HFFc6 (cell line): ENCODE measurements at places on chromosomes 16 and 17. TPM values are rescaled to one million over a fixed set of nuclear protein-coding genes. Genes with fewer than 3 reads are reported as not detected.

The MRPL10 gene
- total RNA-seq = 46.2 to 48.8 TPM (median 48.0 TPM) in 3 replicates

The KCNAB3 gene
- 1.4 to 2.5 TPM (median 2.2 TPM) in 3 replicates for total RNA-seq

The KRT17 gene
- 1.0 to 3.7 TPM (median 2.4 TPM) in 3 replicates for total RNA-seq

The IGSF6 gene
- total RNA-seq = not detected in 3 replicates

The TBX2 gene
- total RNA-seq = 42.3 to 70.5 TPM (median 46.0 TPM) in 3 replicates

The PARD6A gene
- total RNA-seq = 0.66 to 1.1 TPM (median 0.71 TPM) in 3 replicates

The ANKRD40 gene
- total RNA-seq = 44.0 to 49.5 TPM (median 48.1 TPM) in 3 replicates

DNA sequence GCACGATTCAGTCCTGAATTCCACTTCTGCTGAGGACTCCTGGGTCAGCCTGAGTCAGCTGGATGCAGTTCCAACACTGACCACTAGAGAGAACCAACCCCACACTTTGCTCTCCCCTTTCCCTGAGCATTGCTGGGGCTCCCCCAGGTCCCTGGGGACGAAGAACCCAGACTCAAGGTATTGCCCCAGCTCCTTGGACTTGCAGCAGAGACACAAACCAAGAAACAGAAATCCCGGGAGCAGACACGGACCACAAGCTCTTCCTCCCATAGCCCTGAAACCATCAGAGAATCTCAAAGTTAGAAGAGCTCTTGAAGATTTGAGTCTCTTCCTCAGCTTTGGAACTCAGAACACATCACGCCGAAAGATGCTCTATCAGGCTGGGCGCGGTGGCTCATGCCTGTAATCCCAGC lies 678 bp upstream of the GH1 start:
- H3K36me3 ChIP-seq = no peaks in the 10 kb centered on the region
- no peak overlapping the region for H3K27ac ChIP-seq
- H3K27me3 ChIP-seq = peaks cover 31% of the 10 kb centered on the region
- DNase-seq = peak; percentile 28
- H3K4me1 ChIP-seq = no peaks in the 10 kb centered on the region
- H3K4me3 ChIP-seq = no peak overlapping the region

GRCh38 chr17:27995554-27995953 lies 46.9 kb upstream of the NLK start:
- H3K27ac ChIP-seq = no peak overlapping the region
- DNase-seq = no peak
- H3K4me3 ChIP-seq = no peak overlapping the region
- H3K36me3 ChIP-seq = no peaks in the 10 kb centered on the region

GRCh38 chr17:56939869-56940484 lies 20.9 kb downstream of the COIL start:
- no peaks in the 10 kb centered on the region for H3K27me3 ChIP-seq
- peak overlapping the region; percentile 59 for H3K27ac ChIP-seq
- peaks cover 50% of the 10 kb centered on the region for H3K36me3 ChIP-seq
- H3K4me1 ChIP-seq = peaks cover 32% of the 10 kb centered on the region

DNA sequence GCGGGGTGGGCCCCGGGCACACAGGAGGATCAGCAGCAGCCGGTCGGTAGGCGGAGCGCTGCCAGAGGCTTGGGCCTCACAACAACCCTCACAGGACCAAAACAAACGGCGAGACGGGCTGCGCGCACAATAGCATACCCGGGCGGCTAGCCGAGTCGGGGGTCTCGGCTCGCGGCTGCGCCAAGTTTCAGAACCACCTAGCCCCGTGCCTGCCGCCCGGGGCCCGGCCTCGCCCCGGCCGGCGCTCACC lies 732 bp downstream of the ULK2 start:
- no peaks in the 10 kb centered on the region for H3K27me3 ChIP-seq
- H3K4me3 ChIP-seq = peak overlapping the region; percentile 89
- H3K27ac ChIP-seq = peak overlapping the region; percentile 51
- no peaks in the 10 kb centered on the region for H3K36me3 ChIP-seq
- H3K4me1 ChIP-seq = peaks cover 7% of the 10 kb centered on the region; the same call in 1 of the 2 replicates
- peak; percentile 27 for DNase-seq

DNA sequence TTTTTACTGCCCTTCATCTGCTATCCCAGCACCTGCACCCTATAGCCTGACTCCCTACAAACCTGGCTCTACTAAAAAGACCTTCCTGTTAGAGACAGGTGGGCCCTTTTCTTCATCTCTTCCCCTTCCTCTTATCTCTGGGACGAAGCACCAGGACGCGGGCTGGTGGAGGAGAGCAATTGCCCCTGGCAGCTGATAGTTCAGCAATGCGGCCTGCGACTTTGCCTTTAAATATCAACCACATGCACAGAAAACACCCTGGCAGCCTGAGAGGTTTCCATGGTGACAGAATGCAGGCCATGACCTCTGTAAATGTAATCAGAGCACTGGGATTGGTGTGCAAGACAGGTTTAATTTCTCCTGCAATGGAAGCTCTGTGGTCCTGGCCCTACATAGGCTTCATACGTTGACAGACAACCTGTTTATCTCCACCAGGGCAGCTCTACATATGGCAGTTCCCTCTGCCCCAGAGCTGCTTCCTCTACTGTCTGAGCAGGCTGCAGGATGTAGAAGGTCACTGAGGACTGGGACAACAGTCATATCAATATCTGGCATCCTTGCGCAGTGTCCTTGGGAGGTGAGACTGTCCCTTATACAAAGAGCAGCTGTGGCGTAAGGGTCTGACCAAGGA lies 10.0 kb upstream of the SKAP1 start:
- no peak overlapping the region for H3K4me3 ChIP-seq
- peaks cover 36% of the 10 kb centered on the region for H3K27me3 ChIP-seq
- peaks cover 9% of the 10 kb centered on the region; the same call in 1 of the 2 replicates for H3K4me1 ChIP-seq
- H3K27ac ChIP-seq = no peak overlapping the region
- DNase-seq = no peak
- H3K36me3 ChIP-seq = no peaks in the 10 kb centered on the region

GRCh38 chr16:58085171-58085570 lies 44.0 kb downstream of the CFAP20 start:
- H3K4me3 ChIP-seq = no peak overlapping the region
- H3K27ac ChIP-seq = no peak overlapping the region
- no peak for DNase-seq
- peaks cover 13% of the 10 kb centered on the region for H3K27me3 ChIP-seq

GRCh38 chr16:53209429-53209828 lies 154.6 kb downstream of the CHD9 start:
- no peaks in the 10 kb centered on the region; the same call in 1 of the 2 replicates for H3K27me3 ChIP-seq
- peak overlapping the region; percentile 94 for H3K4me3 ChIP-seq
- peaks cover 25% of the 10 kb centered on the region for H3K36me3 ChIP-seq
- peak overlapping the region; percentile 68; the same call in 1 of the 2 replicates for H3K27ac ChIP-seq
- peaks cover 61% of the 10 kb centered on the region for H3K4me1 ChIP-seq

GRCh38 chr16:50991436-50991835 lies 159.6 kb downstream of the SALL1 start:
- H3K4me3 ChIP-seq = no peak overlapping the region
- H3K36me3 ChIP-seq = no peaks in the 10 kb centered on the region
- DNase-seq = no peak
- peaks cover 3% of the 10 kb centered on the region for H3K27me3 ChIP-seq
- H3K4me1 ChIP-seq = no peaks in the 10 kb centered on the region
- no peak overlapping the region for H3K27ac ChIP-seq

GRCh38 chr16:23650674-23651416 lies 9.6 kb downstream of the DCTN5 start:
- no peaks in the 10 kb centered on the region; the same call in 1 of the 2 replicates for H3K27me3 ChIP-seq
- H3K4me3 ChIP-seq = no peak overlapping the region
- peaks cover 23% of the 10 kb centered on the region for H3K4me1 ChIP-seq
- peaks cover 48% of the 10 kb centered on the region for H3K36me3 ChIP-seq
- no peak for DNase-seq

- H3K27me3 ChIP-seq = peaks cover 6% of the 10 kb centered on the region
- no peaks in the 10 kb centered on the region; the same call in 1 of the 2 replicates for H3K36me3 ChIP-seq
- H3K27ac ChIP-seq = peak overlapping the region; percentile 96
- peak; percentile 96 for DNase-seq
These were observed 10.9 kb downstream of the COPZ2 start for GRCh38 chr17:48026502-48027321.

- H3K4me1 ChIP-seq = peaks cover 20% of the 10 kb centered on the region
- H3K27ac ChIP-seq = no peak overlapping the region
- H3K36me3 ChIP-seq = no peaks in the 10 kb centered on the region
- H3K4me3 ChIP-seq = no peak overlapping the region
These were observed 15.7 kb upstream of the CPPED1 start for GRCh38 chr16:12819126-12820117.

DNA sequence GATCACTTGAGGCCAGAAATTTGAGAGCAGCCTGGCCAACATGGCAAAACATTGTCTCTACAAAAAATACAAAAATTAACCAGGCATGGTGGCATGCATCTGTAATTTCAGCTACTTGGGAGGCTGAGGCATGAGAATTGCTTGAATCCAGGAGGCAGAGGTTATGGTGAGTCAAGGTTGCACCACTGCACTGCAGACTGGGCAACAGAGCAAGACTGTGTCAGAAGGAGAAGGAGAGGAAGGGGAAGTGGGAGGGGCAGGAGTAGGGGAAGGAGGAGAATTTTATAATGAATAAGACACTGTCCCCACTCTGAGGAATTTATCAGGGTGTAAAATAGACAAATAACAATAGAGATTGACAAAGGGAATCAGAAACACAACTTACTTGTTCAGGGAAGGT lies 440.6 kb upstream of the DYNLRB2 start:
- H3K36me3 ChIP-seq = no peaks in the 10 kb centered on the region
- no peak for DNase-seq
- H3K4me3 ChIP-seq = no peak overlapping the region

GRCh38 chr16:18829251-18829650 lies 27.9 kb upstream of the ARL6IP1 start:
- H3K27ac ChIP-seq = no peak overlapping the region
- H3K36me3 ChIP-seq = peaks cover 36% of the 10 kb centered on the region
- no peaks in the 10 kb centered on the region for H3K4me1 ChIP-seq
- no peaks in the 10 kb centered on the region for H3K27me3 ChIP-seq

GRCh38 chr16:69105501-69106361 lies at the start of gene HAS3:
TSS of gene HAS3 (plus strand) at chr16:69105653. CDS start at chr16:69109396, 3,743 bp downstream.
- peak within 1 kb of the TSS; percentile 29; the same call in 1 of the 2 replicates for H3K27ac ChIP-seq
- peak; percentile 28 for DNase-seq
- peaks cover 16% of the 10 kb centered on the region for H3K27me3 ChIP-seq
- peaks cover 5% of the 10 kb centered on the region for H3K36me3 ChIP-seq
- peaks cover 25% of the 10 kb centered on the region for H3K4me1 ChIP-seq

DNA sequence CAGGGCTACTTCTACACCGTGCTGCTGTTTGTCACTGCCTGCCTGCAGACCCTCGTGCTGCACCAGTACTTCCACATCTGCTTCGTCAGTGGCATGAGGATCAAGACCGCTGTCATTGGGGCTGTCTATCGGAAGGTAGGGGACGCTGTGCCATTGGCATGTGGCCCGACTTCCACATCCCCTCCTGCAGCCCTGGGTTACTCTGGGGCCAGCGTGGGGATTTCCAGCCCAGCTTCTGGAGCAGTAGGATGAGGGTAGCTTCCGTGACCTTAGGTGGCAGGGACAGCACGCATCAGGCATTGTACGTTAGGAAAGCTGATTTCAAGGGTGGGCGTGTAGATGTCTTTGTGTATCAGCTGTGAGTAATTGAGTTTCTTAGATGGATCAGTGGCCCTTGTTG lies 96.5 kb downstream of the ABCC1 start:
- no peak overlapping the region for H3K4me3 ChIP-seq
- no peak for DNase-seq

DNA sequence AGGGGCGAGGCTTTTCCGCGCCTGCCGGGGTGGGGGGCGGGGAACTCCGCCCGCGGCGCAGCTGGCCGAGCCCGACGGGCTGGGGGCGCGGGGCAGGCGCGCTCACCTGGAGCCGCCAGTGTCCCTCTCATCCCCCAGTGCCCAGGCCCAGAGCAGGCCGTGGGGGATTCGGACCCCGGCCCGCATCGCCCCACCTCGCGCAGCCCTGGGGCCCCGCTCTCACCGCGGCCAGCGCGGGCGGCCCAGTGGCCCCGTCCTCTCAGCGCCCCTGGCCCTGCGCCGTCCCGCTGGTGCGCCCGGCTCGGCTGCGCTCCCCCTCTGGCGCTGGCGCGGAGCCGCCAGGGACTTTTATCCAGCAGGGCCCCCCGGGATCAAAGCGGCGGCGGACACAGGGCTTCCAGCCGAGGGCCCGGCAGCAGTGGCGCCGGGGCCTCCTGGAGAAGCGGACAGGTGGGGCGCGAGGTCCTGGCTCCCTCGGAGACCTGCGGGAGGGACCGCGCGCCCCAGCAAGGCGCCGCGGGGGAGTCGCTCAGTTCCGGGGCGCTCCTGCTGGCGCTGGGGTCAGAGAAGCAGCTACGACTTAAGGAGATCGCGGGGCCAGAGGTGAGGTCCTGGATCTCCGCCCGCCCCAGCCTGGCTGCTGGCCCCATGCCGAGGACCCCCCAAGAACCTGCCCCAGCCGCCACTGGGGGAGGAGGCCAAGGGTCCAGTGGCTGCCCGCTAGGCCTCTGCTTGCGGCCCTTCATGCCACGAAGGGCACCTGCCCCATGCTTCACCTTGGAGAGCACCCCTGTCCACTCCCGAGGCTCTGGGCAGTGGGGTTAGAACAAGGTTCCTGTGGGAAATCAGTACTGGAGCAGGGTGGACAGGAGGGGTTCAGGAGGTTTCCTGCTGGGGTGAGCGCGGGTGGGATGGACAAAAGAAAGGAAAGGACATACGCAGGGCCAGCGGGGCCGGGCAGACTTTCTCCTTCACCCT lies 823 bp upstream of the NOTUM start:
- no peak for DNase-seq
- H3K4me3 ChIP-seq = no peak overlapping the region
- peaks cover 6% of the 10 kb centered on the region; the same call in 1 of the 2 replicates for H3K4me1 ChIP-seq
- no peak overlapping the region for H3K27ac ChIP-seq
- peaks cover 7% of the 10 kb centered on the region for H3K27me3 ChIP-seq
- no peaks in the 10 kb centered on the region for H3K36me3 ChIP-seq

- H3K4me1 ChIP-seq = peaks cover 5% of the 10 kb centered on the region
- no peak for DNase-seq
- H3K27ac ChIP-seq = no peak overlapping the region
- peak overlapping the region; percentile 81 for H3K4me3 ChIP-seq
- peaks cover 1% of the 10 kb centered on the region; the same call in 1 of the 2 replicates for H3K27me3 ChIP-seq
These were observed 573 bp downstream of the CDT1 start for GRCh38 chr16:88804173-88804551.

GRCh38 chr16:48539485-48540221 lies 70.3 kb downstream of the N4BP1 start:
- no peak overlapping the region for H3K27ac ChIP-seq
- no peaks in the 10 kb centered on the region; the same call in 1 of the 2 replicates for H3K4me1 ChIP-seq
- H3K36me3 ChIP-seq = no peaks in the 10 kb centered on the region
- H3K4me3 ChIP-seq = no peak overlapping the region

GRCh38 chr17:34996422-34997285 lies 16.3 kb downstream of the LIG3 start:
- DNase-seq = no peak
- H3K36me3 ChIP-seq = no peaks in the 10 kb centered on the region
- peaks cover 24% of the 10 kb centered on the region for H3K4me1 ChIP-seq
- H3K4me3 ChIP-seq = no peak overlapping the region

DNA sequence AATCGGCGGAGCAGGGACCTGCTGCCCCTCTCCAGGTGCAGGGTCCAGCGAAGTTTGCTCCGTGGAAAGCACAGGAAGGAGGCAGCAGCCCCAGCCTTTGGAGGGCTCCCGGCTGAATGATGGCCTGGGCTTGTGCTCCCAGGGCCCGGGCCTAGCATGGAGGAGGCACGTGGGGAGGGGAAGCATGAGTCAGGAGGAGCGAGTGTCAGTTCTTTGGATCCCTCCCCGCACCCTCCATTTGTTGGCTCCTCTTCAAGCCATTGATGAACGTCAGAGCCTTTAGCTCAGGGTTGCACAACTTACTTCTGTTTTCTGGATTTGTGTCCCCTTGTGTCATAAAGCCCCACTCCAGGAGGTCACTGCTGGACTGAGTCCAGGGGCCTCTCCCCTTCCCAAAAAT lies 25.8 kb downstream of the TTYH2 start:
- no peaks in the 10 kb centered on the region for H3K36me3 ChIP-seq
- H3K27me3 ChIP-seq = peaks cover 3% of the 10 kb centered on the region
- DNase-seq = no peak
- no peak overlapping the region for H3K4me3 ChIP-seq
- no peak overlapping the region for H3K27ac ChIP-seq

- H3K4me3 ChIP-seq = no peak overlapping the region
- DNase-seq = no peak
- no peaks in the 10 kb centered on the region for H3K36me3 ChIP-seq
- H3K27me3 ChIP-seq = no peaks in the 10 kb centered on the region; the same call in none of the 2 replicates
- H3K27ac ChIP-seq = no peak overlapping the region
- peaks cover 7% of the 10 kb centered on the region; the same call in 1 of the 2 replicates for H3K4me1 ChIP-seq
These were observed 15.4 kb downstream of the PLLP start for GRCh38 chr16:57268804-57269800.
